ENCODE measurements at places on chromosomes 6 and 20.

GRCh38 chr6:13527671-13528056 lies 40.3 kb upstream of the GFOD1 start:
- no peak for DNase-seq

DNA sequence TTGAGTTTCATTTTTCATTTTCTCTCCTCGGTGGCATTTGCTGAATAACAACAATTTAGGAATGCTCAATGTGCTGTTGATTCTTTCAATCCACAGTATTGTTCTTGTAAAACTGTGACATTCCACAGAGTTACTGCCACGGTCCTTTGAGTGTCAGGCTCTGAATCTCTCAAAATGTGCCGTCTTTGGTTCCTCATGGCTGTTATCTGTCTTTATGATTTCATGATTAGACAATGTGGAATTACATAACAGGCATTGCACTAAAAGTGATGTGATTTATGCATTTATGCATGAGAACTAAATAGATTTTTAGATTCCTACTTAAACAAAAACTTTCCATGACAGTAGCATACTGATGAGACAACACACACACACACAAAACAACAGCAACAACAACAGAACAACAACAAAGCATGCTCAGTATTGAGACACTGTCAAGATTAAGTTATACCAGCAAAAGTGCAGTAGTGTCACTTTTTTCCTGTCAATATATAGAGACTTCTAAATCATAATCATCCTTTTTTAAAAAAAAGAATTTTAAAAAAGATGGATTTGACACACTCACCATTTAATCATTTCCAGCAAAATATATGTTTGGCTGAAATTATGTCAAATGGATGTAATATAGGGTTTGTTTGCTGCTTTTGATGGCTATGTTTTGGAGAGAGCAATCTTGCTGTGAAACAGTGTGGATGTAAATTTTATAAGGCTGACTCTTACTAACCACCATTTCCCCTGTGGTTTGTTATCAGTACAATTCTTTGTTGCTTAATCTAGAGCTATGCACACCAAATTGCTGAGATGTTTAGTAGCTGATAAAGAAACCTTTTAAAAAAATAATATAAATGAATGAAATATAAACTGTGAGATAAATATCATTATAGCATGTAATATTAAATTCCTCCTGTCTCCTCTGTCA lies 88.1 kb downstream of the SNAP25 start:
- no peak for DNase-seq

DNA sequence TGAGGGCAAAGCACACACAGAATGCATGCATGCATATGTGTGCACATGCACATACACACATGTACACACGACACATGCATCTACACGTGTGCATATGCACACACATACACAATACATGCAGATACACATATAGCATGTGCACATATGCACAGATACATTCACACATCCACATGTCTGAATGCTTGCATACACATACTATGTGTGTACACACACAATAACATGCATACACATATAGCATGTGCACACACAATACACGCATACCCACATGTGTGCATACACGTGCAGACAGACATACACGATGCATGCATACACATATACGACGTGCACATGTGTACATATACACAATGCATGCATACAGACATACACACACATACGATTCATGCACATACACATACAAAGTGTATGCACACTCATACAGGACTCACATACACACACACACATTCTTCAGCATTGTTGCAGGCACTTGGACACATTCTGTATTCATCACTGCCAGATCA lies 24.2 kb upstream of the IRF4 start:
- DNase-seq = no peak

GRCh38 chr6:8325743-8326142 lies 109.6 kb downstream of the SLC35B3 start:
- DNase-seq = no peak

DNA sequence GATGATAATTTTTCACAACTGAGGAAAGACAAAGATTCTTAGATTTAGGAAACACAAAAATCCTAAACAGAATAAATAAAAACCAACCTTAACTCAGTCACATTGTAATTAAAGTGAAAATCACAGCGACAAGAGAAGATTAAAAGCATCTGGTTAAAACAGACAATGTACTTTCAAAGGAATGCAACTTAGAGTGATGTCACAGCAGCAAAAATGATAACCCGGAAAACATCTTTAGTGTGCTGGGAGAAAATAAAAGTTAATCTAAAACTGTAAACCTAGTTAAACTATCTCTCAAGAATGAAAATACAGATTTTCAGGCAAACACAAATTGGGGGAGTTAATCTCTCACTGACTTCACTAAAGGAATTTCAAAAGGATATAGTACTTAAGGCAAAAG lies 76.8 kb upstream of the OGFRL1 start:
- no peak for DNase-seq

DNA sequence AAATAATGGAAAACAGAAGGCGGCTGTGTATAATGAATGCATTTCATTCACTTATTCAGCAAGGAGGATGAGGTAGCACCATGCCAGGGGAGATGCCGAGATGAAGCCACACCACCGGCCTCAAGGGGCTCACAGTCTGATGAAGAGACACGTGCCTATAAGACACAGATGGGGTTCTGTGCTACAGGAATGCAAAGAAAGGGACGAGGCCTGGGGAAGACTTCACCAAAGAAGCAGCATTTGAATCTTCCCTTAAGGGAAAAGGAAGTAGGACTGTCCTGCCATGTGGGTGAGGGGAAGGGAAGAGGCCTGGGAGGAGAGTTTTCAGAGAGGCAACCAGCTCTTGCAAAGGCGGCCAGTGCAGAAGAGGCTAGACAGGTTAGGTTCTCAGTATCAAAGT lies 98.9 kb downstream of the PSMG4 start:
- no peak for DNase-seq

GRCh38 chr6:148915810-148916209 lies 169.0 kb downstream of the UST start:
- no peak for DNase-seq

DNA sequence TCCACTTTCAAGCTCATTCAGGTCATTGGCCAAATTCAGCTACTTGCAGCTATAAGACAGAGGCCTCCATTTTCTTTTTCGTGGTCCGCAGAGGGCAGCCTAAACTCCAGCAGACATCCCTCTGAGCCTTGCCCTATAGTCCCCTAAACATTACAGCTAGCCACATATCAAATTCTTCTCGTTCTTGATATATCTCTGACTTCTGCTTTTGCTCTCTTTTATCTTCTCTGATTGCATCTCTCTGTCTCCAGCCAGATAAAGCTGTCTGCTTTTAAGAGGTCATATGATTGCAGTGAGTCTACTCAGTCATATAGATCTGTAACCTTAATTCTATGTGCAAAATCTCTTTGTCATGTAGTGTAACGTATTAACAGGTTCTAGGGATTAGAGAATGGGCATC lies 358.4 kb upstream of the RGS17 start:
- DNase-seq = no peak

DNA sequence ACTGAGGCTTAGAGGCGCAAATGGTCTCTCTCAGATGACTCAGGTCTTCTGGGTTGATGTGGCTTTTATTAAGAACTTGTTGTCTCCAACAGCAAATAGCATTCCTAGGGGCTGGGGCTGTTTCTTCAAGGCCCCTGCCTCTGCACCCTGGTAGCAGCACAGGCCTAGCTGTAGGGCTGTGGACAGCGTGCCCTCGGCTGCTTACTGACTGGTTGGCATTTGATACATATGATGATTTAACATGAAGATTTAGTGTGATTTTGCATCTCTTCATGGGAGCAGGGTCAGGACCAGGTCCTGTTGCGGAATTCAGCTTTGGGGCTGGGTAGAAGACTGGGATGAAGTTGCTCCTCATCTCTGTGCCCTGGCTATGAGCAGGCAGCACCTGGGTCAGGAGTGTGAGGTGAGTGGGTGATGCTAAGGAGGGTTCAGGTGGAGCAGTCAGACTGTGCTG lies 24.3 kb upstream of the IER3 start:
- DNase-seq = no peak

- no peak for DNase-seq
Measured at GRCh38 chr6:85130743-85131142, 319.1 kb upstream of the NT5E start.

- no peak for DNase-seq
Measured at GRCh38 chr6:110981202-110981600, 637 bp upstream of the RPF2 start.

- no peak for DNase-seq
Measured at GRCh38 chr6:91812596-91813274, 1225.9 kb upstream of the MAP3K7 start.

- no peak for DNase-seq
Measured at GRCh38 chr6:16257999-16258708, 19.8 kb downstream of the GMPR start.

DNA sequence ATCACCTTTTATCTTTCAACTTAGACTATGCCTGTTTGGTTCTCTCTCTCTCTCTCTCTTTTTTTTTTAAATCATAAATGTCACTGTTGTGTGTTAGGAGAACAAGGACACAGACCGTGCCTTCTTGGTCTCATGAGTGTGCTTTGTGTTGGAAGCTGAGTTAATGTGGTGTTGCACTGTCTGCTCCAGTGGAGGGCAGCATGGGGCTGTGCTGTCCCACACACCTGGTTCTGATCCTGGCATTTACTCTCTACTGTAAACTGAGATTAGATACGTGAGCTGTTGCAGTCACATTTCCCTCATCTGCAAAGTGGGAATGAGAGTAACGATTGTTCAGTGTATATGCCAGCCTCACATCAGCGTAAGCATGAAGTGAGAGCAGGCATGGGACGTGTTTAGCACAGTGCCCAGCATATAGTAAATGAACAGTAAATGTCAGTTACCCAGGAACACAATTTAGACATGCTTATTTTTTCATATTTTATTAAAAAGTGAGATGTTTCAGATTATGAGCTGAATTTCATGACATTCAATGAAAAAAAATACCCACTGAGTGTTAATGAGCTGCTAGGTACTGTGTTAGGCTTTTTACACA lies 161.1 kb downstream of the FARS2 start:
- DNase-seq = no peak

DNA sequence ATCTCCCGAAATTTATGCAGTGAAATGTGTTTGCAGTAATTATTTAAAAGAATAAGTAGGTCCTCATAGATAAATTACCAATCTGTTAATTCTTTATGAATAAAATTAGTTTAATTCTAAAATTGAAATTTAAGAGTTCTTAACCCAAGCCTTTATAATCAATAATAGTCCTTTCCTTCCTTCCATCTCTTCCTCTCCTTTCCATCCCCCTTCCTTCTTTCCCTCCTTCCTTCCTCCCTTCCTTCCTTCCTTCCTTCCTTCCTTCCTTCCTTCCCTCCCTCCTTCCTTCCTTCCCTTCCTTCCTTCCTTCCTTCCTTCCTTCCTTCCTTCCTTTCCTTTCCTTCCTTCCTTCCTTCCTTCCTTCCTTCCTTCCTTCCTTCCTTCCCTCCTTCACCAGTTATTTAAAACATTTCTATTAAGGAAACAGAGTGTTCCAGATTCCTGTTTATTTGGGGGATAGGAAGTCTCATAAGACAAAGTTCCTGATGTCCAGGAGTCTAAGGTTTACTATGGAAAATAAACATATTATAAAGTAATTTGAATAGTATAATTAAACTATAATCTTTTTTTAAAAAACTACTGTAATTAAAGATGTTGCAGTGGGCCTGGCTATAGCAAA lies 285.3 kb upstream of the NOX3 start:
- no peak for DNase-seq

- DNase-seq = no peak
Measured at GRCh38 chr20:63235399-63235983, at the start of gene BIRC7. TSS of gene BIRC7 (plus strand) at chr20:63235905. CDS start at chr20:63236097, 192 bp downstream.

- no peak for DNase-seq
Measured at GRCh38 chr6:4812068-4812467, 35.9 kb downstream of the CDYL start.

DNA sequence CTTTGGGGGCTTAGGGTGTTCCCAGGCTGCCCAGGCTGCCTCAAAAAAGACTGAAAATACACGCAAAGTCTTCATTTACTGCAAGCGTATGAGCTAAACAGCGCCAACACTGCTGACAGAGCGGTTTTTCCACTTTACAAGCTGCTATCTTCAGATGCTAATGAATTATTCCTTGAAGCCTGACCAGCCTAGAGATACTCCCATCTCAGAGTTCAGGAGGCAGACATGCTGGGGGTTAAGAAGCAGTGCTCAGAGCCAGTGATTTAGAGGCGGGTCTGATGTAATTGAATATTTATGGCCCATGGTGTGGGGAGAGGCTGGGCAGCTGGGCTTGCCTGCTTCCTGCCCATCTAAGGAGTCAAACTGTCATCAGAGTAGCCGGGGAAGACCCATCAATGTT lies 241.4 kb downstream of the SLC24A3 start:
- DNase-seq = no peak

DNA sequence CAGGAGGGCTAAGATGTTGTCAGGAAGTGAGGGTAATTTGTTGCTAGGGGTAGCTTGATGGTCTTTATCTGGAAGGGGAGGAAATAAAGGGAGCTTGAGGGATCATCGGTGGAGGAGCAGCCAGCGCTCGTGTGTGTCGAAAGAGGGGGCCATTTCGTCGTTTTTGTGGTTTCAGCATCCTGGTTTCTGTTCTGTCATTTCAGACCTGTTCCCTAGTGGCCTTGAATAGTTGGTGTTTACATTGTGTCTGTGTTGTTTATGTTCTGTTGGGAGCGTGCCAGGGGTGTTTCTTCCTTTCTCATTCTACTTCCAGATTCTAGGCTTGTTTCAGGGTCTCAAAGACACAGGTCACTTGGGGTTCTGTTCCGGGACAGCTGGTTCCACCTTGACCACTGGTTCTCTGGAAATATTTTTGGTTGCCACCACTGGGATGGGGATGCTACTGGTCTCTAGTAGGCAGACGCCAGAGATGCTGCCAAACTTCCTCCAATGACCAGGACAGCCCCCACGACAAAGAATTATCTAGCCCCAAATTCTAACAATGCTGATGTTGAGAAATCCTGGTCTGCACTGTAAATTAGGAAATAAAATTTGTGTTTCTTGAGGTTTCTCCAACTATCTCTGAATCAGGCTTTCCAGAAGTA lies 113.9 kb upstream of the NAA20 start:
- DNase-seq = no peak

- DNase-seq = no peak
Measured at GRCh38 chr6:40162074-40162473, 227.8 kb upstream of the MOCS1 start.

DNA sequence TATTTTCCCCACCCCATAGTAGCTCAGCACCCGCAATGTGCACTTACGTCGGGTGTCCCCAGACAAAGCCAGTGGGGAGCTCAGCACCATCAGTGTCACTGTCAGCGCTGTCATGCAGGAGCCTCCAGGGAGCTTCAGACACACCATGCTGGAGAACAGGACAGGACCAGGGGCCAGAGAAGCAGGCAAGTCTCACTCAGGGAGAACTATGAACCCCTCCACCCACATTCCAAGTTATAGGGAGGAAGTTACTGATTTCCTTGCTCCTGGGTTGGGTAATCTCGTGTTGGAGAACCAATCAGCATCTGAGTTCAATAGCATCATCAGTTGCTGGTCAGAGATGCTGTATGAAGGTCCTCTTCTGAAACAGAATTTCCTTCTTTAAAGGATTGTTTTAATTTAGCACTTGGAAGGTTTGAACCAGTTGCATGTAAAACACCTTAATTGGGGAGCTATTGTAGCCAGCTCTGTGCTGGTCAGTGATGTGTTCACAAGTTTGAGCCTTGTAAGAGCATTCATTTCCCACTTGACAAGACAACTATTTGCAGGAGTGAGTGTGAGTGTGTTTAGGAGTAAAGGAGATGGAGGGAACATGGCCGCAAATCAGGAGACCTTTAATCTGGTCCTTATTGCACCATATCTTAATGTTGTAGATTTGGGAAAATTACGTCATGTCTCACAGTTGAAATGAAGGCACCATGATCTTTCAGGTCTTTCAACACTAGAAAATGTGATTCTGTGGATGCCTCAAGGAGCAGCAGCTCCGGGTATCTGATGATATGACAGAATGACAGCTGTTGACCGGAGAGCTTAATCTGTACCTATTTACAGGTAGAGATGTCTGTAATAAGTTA lies at the start of gene HLA-DRB1:
Gene HLA-DRB1 (minus strand): TSS at position 253 of the 854 bp plus-strand sequence. CDS start 106 bp downstream, at position 147.
- DNase-seq = no peak

GRCh38 chr6:35216851-35217811 lies 3.4 kb downstream of the SCUBE3 start:
- no peak for DNase-seq
